ENCODE measurements at places on chromosomes 6 and 20.

DNA sequence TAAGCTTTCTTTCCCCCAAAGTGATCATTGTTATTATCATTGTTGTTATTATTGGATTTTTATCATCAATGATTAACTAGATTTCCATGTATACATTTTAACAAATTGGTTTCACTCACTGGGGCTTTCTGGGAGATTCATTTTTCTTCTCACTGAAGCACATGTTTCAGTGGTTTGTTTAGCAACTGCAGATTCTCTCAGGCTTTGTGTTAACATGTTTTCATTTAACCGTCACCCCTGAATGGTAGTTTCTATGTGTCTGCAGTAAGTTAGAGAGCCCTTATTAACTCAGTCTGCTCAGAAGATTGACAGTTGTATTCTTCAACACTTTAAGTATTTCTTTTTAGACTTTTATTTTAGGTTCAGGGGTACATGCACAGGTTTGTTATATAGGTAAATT is 12.4 kb downstream of the ZKSCAN4 start:
- no peak for DNase-seq

GRCh38 chr6:14903176-14904038 is 342.5 kb upstream of the JARID2 start:
- no peak for DNase-seq

DNA sequence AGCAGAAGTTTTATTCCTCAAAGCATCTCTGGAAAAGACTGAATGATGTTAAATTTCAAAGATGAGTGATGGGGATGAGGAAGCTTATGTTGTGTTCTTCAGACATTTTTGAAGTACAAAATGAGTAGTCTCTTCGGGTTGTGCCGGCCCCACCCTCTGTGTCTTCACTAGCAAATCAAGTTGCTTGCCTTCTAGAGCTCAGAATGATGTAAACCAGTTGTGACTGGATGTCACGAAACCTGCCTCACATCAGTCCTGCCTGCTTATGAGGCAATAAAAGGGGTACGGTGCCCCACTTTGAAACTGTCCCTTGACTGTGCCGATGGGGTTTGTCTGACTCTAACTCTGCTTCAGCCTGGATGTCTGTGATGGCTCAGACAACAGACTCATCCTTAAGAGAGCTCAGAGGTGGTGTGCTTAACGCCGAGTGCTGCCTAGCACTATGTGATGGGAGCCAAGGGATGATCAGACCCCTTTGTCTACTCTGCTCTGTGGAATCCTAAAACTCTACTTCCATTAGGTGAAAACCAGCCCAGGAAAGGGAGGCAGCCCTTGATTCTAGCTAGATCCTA is 19.0 kb downstream of the TOMM34 start:
- no peak for DNase-seq

GRCh38 chr20:2114990-2115681 is 13.5 kb downstream of the STK35 start:
- DNase-seq, result no peak
